ENCODE measurements at places on chromosomes 6 and 20.

GRCh38 chr6:110652520-110652919, 162.7 kb downstream of the CDK19 start:
- DNase-seq: no peak

- no peak for DNase-seq
Measured at GRCh38 chr6:93974332-93974731, 555.0 kb upstream of the EPHA7 start.

DNA sequence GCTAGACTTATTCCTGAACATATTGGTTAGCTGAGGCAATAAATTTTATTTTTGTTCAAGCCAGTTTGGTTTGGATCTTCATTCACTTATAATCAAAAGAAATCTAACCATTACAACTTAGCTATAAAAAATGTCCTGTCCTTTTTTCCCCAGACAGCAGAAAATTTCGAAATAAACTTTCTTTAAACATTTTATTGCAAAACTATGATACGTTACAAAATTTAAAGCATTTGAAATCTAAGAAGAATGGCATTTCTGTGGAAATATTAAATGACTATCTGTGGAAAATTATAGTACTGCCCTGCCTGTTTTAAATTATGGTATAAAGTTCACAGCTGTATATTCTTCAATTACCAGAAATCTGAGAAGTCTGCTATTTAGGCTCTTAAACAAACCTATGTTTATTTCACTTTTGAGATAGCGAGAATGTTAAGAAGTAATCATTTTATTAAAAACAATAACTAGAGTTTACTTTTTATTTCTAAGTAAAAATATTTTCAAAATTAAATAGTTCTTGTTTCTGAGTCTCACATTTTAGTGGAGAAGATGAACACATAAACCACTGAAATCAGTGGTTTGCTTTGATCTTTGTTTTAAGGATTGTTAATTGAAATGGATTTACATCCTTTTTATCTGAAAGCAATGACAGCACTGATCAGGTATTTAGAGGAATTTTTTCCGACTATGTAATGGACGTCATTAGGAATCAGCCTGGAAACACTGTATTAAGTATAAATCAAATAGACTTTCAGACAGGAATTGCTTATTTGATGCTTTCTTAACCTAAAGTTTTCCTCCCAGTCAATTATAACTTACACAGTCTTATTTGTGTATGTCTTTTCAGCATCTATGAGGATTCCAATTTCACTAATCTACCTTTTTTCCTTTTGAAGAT, 553.7 kb downstream of the COL12A1 start:
- DNase-seq: no peak

DNA sequence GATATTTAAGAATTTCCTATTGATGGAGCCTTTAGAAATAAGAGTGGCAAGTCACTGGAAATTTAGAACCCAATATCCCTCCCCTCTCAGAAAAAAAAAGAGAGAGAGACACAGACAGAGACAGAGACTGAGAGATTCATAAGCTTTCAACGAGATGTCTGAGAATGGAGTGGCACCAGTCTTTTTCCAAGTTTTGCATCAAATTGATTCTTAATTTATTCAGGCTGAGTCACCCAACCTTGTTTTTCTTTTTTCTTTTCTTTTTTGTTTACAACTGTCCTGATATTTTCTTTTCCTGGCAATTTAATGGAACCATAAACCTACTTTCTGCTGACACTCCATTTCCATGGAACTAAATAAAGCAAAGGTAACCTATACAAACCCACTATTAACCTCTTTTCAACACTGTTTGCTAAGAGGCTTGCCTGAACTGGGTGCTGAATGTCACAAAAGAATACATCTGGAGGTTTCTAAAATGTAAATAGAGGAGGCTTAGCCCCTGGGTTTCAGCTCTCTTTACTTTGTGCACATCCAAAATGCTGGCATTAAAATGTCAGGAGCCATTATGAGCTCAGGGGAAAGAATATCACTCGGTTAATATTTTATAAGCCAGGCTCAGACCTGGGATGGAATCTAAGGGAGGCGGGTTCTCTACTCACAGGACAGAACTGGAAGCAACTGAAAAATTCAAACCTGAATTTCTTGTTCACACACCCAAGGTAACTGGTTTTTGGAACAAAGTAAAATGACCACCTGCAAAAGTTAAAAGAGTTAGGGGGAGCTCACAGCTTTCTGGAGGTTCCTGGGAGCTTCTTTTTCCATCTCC, 100.8 kb downstream of the BFSP1 start:
- DNase-seq: no peak

DNA sequence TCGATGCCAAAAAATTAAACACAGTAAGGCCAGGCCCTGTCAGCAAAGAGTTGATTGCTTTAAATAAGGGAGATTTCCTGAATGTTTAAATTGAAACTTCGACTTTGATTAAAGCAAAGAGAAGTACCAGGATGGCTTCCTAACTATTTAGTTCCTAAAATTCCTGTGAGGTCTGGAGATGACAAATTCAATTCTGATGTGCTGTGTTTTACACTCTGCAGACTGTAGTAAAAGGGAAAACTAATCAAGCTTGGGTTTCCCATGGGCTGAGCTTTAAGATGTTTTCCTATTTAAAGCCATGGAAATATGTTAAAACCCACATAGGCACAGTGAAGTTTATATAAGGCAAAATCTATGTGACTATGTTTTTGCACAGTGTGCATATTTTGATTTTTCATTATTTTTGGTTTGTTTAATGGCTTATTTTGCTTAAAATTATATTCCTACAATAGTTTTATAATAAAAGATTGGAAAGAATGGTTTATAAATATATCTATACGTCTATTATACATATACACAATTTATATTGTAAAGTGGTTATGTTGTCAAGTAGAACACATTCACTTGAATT, 198.5 kb upstream of the EYA4 start:
- no peak for DNase-seq

DNA sequence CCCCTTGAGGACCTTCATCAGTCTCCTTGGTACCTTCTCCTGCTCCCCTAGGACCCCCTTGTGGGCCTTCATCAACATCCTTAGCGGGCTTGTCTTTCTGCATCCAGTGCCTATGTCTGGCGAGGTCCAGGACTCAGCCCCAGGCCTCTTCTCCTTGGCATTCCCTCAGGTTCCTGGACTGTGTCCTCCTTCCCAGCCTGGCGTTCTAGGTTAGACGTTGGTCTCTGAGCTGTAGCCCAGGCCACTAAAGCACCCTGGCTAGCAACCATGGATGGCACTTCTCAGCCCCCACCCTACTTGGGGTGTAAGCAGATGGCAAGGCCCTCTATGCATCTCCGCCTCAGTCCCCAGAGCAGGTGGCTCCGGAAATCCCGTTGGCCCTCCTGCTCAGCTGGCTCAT, 51.5 kb upstream of the NNAT start:
- no peak for DNase-seq

DNA sequence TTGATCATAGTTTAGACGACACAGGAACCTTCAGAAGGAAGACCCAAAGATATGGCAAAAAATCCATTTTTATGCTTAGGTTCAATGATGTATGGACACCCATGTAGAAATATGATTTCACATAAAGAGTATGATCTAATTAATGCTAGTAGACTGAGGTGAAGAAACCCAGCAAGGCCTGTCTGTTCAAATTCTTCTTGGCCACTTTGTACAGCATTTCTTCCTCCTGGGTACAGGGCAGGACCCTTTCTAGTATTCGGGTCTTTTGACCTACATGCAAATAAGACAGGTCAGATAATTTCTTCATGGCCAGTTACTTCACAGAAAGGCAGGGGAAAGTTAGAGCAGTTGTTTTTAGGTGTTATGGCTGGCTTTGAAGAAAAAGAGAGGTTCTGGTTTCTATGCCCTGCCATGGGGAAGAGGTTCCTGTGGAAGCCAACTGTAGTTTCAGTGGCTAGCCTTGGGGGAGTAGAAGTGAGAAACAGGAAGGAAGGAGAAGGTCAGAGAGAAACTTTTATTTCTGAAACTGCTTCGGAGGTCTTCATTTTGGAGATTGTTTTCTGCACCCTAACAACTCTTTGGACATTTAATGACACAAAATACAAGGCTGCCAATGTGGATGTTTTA, 208.3 kb downstream of the PTPRK start:
- DNase-seq: no peak

DNA sequence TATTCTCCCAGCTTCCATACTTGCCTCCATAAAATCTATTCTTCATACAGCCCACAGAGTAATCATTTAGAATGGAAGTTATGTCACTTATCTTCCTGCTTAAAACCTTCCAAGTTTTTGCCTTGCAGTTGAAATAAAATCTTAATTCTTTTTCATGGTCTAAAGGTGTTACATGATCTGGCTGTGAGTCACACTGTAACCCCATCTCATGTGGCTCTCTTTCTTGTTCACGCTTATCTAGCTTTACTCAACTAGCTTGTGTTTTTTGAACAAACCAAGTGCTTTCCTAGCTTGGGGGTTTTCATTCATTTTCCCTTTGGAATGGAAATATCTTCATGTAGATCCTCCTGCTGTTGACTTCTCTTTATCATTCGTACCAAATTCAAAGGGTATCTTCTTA, 23.6 kb upstream of the THEMIS start:
- DNase-seq: no peak

DNA sequence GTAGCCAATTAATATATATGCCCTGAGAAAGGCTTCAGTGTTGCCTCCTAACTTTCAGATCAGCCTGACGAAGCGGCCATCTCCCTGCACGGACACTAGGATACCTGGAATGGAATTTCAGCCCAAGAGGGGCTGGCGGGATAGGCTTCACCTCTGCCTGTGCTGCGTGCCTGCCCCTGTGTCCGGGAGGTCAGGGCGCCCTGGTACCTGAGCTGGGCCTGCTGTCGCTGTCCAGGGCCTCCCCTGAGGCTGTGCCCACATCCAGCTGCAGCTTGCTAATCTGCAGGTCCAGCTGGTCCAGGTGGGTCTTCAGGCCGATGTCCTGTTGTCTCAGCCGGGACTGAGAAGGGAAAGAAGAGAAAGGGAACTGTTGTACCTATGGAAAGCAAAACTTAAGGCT, 8.6 kb downstream of the DACT2 start:
- no peak for DNase-seq
